ENCODE measurements at places on chromosomes 11 and 22.

GRCh38 chr11:14342906-14343305, 16.1 kb downstream of the RRAS2 start:
- DNase-seq = no peak

- no peak for DNase-seq
Observed at GRCh38 chr11:99676292-99676691, 655.5 kb downstream of the CNTN5 start.

GRCh38 chr11:111606986-111607385, 4.7 kb downstream of the SIK2 start:
- no peak for DNase-seq

DNA sequence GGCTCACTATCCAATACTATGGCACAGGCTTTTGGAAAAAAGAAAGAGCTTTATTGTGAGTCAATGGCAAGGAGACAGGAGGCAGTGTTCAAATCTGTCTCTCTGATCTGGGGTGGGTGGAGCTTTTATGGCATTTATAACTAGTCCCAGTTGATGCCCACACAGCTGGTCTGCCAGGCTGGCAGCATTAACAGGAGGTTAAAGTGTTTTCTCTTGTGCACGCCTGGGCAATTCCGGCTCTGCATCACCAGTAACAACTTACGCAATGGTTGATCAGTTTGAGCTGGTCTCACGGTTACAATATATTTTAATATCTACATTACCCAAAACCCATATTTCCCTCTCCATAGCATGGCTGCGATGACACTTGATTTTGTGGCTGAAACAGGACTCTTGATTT, 15.1 kb upstream of the SMIM38 start:
- DNase-seq = no peak

- no peak for DNase-seq
Observed at GRCh38 chr22:29994027-29994715, 86.1 kb upstream of the HORMAD2 start.

GRCh38 chr11:19242179-19242932, 1.6 kb upstream of the E2F8 start:
- DNase-seq = no peak

GRCh38 chr11:60848714-60849151, 6.8 kb downstream of the CCDC86 start:
- DNase-seq = no peak

GRCh38 chr11:96187822-96188221, 155.2 kb downstream of the MAML2 start:
- DNase-seq = no peak

- DNase-seq = no peak
Observed at GRCh38 chr22:37995460-37995859, 11.1 kb upstream of the SOX10 start.

DNA sequence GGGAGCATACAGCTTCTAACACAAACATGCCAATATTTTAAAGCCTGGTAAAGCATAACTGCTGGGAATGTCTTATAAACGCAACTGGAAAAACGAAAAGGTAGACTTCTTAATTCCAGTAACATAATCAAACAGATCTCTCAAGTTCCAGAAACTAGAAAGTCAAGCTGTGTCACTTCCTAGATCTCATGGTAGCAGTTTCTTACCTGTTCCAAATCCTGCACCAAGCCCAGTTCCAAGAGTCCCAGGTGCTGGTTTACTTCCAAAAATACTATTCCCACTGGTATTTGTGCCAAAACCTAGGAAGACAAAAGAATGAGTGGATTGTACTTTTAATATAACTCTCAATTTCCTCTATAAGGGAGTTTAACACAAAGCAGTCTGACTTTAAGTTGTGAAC, 44.2 kb downstream of the NUP98 start:
- DNase-seq = no peak

DNA sequence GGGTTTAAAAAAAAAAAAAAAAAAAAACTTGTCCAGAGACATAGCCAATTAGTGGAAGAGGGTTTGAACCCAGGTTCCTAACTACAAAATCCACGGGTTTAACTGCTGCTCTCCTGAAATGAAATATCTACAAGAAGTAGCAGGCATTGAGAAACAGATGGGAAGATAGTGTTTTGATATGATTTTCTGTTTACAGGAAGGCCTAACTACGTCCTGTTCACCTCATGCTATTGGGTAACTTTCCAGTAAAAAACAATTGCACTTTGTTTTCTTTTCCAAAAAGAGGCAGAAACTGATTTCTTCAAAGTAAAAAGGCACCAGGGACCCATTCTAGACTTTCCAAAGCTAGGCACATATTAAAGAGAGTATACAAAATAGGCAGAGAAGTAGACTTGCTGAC, 5.9 kb upstream of the C11orf91 start:
- no peak for DNase-seq

- DNase-seq = no peak
Observed at GRCh38 chr11:45870706-45871105, 14.7 kb upstream of the MAPK8IP1 start.

DNA sequence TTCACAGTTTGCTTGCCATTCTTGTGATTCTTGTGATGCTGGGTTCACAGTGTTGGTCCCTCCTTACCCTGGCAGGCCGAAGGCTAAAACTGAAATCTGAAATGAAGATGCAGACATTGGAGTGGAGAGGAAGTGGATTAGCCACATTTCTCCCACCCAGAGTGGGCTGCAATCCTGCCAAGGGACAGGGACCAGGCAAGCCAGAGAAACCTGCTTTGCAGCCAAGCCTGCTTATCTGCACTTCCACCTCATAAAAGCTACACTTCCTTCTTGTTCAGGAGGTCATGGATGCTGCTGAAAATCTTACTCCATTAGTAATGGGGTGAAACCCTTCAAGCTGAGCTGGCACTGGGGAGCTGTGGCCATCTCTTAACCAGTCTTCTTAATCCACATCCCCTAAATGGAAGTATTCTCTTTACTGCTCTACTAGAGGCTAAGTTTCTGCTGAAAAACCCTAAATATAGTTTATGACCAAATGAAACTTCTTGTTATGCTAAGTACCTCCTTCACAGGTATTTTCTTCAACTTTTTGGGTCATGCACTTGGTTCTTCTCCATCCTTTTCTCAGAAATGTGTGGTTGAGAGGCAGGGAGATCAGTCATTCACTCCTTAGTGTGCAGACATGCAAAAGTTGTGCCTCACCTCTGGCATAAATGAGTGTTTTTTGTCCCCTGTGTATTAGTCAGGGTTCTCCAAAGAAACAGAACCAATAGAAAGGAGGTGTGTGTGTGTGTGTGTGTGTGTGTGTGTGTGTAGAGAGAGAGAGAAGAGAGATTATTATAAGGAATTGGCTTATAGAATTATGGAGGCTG, 133.9 kb upstream of the BMAL1 start:
- no peak for DNase-seq

DNA sequence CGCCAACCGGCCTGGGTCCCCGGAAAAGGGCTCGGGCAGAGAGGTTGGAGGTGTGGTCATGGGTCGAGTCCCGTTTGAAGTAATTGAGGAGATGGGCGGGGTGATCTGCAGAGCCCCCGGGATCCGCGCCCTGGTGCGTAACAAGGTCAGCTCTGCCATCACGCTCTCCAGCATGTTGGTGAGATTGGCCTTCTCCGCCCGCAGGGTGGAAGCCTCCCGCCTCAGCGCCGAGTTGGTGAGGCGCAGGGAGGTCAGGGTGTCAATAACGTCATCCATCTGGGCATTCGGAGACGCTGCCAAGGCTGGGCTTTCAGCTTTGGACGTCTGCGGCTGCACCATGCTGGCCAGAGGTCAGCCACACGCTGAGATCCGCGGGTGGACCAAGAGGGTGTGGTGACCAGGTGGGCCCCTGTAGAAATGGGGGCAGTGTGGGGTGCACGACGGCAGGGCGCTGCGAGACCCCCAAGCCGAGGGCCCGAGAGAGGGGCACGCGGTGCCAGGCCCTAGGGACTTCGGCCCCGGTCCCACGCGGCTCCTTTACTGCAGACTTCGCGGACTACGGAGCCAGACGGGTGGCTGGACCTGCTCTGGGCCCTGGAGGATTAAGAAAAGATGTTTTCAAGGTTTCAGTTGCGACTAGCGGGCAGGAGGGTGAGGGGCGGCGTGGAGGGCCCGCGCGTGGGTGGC, 672 bp downstream of the RTL6 start:
- DNase-seq = no peak

- no peak for DNase-seq
Observed at GRCh38 chr11:97092823-97093222, 703.0 kb downstream of the JRKL start.

- DNase-seq = no peak
Observed at GRCh38 chr22:47775686-47776085, 1013.2 kb downstream of the TBC1D22A start.

- no peak for DNase-seq
Observed at GRCh38 chr22:38262051-38262795, 10.6 kb downstream of the TMEM184B start.

DNA sequence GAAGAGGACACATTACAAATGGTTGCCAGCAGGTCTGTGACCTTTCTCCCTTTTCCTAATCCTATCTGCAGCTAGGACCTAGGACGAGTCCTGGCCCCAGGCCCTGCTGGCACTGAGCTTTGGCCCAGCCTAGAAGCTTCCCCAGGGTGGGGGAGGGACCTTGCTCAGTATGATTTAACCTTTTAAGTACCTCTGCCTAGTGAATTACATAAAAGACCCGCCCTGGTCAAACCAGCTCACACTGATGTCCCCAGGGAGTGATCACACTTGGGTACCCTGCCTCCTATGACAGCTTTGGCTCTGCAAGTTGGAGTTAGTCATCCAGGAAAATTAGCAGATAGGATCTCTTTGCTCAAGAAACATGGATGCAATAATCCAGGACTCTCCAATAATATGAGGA, 21.9 kb downstream of the ASCC2 start:
- no peak for DNase-seq

- DNase-seq = no peak
Observed at GRCh38 chr22:31561238-31561887, 65.0 kb downstream of the SFI1 start.

GRCh38 chr11:13208921-13209320, 68.7 kb upstream of the BMAL1 start:
- no peak for DNase-seq

DNA sequence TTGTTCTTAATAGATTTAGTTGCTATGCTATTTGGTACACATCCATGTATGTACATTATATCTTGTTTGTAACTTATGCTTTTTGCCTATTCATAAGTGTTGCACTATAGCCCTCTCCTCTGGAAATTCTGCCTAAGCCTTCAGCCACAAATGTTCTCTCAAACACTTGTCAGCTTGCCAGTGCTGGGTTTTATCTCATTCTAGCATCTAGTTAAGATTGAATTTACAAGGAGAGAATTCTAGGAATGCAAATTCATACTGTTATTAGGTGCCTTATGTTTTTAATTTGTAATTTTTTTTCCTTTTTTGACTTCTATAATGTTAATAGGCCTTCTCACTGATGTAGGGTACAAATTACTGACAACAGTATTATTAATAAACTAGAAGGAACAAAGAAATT, 14.6 kb upstream of the CTSC start:
- no peak for DNase-seq

DNA sequence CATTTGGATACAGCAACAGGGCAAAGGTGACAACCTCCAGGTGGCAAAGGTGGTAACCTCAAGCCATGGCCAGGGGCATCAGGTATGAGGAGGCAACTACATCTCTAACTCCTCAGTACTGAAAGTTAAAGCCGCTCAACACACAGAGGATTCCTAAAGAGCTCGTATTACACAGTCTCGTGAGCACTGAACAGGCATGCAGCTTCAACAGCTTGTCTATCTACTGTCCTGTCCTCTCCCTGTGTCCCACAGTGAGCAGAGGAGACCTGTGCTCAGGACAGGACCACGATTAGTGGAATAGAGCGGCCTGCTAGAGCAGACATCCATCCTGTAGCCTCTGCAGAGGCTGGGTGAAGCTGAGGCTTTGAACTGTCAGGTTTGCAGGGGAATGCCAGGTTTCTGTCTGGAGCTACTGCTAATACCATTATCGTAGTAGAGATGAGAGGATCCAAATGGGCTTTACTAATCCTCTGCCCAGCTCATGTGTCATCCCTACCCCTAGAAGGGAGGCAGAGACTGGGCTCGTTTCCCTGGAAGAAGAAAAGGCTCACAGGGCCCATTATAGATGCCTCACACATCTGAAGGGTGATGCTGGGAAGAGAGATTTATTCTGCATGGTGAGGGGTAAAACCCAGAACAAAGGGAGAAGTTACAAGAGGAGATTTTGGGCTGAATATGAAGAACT, 415.2 kb downstream of the LARGE1 start:
- DNase-seq = no peak

DNA sequence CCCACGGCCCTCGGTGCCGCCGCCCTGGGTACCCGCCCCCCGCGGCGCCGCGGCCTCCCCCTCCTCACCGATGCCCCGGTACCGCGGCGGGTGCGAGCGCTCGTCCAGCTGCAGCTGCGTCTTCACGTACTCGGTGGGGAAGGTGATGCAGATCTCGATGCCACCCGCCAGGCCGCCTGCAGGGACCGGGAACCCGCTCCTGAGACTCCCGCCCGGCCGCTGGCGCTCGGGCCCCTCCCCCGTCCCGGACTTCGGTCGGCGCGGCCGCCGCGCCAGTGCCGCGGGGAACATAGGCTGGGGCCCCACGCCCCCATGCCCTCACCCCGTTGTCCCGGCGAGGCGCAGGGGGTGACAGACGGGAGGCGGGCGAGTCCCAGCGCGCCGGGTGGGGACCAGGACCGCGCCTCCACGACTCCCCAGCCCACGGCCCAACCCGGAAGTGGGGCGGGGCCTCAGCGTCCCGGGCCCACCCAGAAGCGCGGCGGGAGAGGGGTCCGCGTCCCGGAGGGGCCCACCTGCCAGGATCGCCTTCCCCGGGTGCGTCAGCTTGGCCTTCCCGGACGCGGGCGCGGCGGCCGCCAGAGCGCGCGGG, 375 bp downstream of the SLC25A1 start:
- DNase-seq = no peak

DNA sequence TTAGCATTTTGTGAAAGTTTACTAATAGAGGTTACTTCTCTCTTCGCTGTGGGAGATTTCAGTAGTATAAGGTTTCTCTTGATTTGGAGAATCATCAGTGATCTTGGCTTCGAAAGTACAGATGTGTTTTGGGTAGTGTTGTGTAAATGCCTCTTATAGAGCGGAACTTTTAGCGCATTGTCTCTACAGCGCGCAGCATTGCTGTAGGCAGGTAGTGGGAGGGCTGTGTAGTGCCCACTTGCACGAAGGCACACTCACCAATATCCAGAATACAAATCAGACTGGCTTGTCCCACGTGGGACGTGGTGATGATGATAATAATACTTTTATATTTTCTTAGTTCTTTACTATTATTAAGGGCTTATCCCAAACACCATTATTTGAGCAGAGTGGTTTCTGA, 51.4 kb downstream of the FAM83F start:
- no peak for DNase-seq

- DNase-seq = no peak
Observed at GRCh38 chr11:35748644-35749043, 86.1 kb downstream of the TRIM44 start.

All from NCI-H1436 treated with DMSO at 0.1 percent for 48 hours (cell line).